ENCODE measurements at places on chromosomes 1 and 21.

DNA sequence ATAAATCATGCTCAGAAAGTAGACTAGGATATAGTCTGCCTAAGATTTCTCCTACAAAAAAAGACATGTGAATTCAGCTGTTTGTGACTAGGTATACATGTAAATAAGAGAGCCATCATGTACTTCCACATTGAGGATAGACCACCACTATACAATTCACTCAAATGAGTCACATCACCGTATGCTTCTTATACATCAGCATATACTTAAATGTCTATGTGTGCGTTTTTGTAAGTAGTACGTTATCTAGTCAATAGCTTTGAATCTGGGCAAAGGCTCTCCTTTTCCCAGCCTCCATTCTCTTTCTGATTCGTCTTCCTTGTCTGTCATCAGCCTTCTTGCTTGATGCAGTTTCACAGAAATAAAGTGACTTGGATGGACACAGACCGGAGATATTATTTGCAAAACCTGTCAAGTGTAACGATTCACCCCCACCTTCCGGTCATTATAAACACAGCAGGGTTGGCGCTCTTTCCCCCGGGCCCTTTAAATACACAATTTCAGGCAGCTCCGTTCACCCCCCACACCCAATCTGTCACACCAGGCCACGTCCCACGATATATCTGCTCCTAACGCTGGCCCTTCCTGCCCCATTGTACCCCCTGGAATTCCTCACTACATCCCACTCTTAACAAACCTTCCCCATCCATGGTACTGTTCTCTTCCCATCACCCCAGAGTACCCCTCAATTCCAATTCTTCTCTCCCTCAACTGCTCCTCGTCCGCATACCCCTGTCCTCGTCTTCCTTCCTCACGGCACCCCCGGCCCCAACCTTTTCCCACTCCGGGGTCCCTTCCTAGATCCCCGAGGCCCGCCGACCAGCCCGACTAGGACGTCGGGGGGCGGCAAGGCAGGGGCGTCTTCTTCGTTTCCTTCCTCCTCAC, 636 bp downstream of the VAMP4 start:
- DNase-seq, result peak; percentile 36

- no peak for DNase-seq
These were observed 3.4 kb downstream of the DCST1 start for GRCh38 chr1:155037043-155037442.

DNA sequence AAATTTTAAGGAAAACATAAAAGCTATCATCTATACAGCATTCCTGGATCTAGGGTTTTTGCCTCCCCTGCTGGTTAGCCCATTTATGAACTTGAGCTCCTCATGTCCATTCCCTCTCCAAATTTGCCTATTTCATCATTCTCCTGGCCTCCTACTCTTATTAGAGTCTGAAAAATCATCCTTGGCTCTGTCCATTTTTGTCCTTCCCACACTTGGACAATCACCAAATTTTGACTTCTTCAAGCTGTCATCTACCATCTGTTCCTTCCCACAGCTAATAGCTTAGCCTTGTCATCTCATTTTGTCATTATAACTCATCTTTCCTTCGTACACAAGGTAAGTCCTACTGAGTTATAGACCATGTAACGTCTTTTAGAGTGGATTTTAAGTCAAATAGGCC, 2.2 kb upstream of the HENMT1 start:
- no peak for DNase-seq

- no peak for DNase-seq
These were observed 565.8 kb upstream of the PKN2 start for GRCh38 chr1:88118176-88118845.

GRCh38 chr21:42655796-42656770, 2.7 kb downstream of the PDE9A start:
- no peak for DNase-seq

DNA sequence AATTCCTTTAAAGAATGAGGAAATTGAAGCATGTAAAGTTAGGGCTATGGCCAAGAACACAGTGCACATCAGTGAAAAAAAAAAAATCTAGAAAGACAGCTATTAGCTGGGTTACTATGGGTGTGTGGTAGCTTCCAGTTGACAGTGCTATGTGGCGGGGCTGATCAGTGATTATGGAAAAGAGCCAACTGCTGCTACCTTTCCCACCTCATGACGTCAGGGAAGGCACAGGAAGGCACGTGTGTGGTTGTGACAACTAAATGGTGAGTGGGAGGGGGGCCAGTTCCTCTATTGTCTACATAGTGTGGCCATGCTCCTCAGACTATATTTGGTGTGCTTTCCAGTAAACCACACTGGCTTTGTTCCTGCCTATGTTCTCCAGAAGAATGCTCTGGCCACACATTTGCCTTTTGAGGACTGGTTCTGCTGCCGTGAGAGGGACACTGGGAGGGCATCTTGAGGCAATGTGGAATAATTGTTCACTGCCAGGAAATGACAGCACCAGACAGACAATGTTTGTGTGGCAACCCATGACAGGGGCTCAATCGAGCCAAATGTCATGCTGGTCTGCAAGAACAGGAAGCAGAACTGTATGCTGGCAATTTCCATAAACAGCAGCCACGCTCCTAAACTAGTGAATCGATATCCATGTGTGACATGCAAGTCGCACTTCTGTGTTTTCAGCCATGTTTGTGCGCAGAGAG, 3.0 kb upstream of the SDE2 start:
- peak; percentile 53 for DNase-seq
